ENCODE measurements at places on chromosomes 13 and 19.

DNA sequence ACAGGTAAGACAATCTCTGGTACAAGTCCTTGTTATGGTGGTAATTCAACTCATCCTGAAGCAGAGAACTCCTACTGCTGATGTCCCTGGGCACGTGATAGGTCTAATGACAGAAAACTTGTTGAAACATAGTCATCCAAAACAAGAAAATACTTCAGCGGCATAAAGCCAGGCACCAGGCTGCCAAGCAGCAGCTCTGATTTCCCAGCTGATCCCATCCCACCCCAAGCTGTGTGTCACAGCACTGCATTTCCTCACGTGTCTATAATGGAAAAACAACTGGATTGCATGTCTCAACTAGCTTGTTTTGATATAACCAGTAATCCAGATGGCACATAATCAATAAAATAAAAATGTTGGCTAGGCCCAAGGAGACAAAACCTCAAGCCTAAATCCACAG, 64.8 kb downstream of the MIPEP start:
- no peak for DNase-seq

DNA sequence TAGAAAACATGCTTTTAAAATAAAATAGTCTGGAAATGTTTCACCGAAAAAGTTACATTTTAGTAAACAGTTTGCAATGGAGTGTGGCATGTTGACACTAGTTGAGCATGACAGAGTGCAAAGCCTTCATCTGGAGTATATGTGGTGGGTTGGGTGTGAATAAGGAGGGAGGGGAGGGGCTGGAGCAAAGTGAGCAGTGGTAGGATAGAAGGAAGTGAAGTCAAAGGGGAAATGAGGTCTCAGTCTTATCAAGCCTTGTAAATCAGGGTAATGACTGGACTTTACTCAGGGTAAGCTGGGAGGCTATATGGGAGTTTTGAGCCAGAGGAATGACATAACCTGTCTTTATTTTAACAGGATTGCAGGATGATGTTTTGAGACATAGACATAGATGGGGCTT, 222.8 kb downstream of the PCDH20 start:
- DNase-seq = no peak

GRCh38 chr19:55617426-55617825, 6.9 kb downstream of the ZNF784 start:
- DNase-seq = no peak

DNA sequence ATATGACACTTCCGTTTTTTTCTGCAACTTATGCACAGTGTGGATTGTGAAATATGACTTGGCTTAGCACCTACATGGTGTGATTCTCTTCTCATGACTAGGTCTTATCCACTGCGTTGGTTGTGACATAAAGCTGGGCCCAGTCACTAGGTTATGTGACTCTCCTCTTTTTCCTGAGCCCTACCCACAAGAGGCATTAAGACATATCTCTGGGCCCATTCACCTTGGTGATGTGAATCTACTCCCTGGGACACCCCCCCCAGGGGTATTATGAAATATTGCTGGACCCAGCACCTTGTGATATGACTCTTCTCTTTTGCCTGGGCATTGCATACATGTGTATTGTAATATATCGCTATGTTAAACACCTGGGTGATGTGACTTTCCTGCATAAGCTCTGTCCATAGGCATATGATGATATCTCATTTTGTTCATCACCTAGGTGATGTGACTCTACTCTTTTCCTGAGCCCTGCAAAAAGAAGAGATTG, 85.8 kb upstream of the ZNF43 start:
- no peak for DNase-seq

GRCh38 chr19:40134866-40135265, 44.1 kb upstream of the ZNF780A start:
- DNase-seq = no peak

DNA sequence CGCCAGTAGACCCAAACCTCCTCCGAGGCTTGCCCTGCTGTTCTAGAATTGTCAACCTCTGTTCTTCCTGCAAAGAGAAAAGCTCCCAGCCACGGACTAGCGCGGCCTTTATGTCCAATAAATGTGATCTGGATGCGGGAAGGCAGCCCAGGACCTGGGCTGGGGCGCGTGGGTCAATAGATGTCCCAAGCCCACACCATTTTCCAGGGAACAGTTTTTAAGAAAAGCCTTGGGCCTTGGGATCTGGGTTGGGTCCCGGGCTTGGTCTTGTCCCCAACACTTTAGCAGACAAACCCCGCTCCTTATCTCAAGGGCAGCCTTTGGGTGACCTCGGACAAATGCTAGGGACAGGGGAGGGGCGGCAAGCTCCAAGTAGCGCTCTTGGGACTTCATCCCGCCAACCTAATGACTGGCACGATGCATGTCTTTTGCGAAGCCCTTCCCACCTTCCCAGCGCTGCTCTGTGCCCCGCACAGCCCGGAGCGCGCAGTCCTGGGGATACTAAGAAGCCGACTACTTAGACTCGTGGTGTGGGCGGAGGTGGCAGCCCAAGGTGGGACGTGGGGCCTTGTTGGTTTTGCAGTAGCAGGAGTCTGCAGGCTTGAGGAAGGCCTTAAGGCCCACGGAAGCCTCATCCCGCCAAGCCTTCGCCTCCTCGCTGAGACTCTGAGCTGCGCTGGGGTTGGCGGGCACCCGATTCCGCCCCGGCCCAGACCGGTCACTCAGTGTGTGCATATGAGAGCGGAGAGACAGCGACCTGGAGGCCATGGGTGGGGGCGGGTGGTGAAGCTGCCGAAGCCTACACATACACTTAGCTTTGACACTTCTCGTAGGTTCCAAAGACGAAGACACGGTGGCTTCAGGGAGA, 10.8 kb downstream of the SOX21 start:
- no peak for DNase-seq

GRCh38 chr13:100887729-100888151, 213.1 kb upstream of the TMTC4 start:
- DNase-seq = no peak

- no peak for DNase-seq
Observed at GRCh38 chr13:51781246-51782022, 22.5 kb downstream of the DHRS12 start.

GRCh38 chr13:37766502-37766901, 103.1 kb downstream of the TRPC4 start:
- no peak for DNase-seq

- no peak for DNase-seq
Observed at GRCh38 chr13:46698910-46699460, 98.0 kb downstream of the ESD start.

GRCh38 chr13:27432611-27433210, 8.3 kb downstream of the GTF3A start:
- no peak for DNase-seq

- DNase-seq = no peak
Observed at GRCh38 chr19:13176345-13176744, 26.1 kb downstream of the IER2 start.

DNA sequence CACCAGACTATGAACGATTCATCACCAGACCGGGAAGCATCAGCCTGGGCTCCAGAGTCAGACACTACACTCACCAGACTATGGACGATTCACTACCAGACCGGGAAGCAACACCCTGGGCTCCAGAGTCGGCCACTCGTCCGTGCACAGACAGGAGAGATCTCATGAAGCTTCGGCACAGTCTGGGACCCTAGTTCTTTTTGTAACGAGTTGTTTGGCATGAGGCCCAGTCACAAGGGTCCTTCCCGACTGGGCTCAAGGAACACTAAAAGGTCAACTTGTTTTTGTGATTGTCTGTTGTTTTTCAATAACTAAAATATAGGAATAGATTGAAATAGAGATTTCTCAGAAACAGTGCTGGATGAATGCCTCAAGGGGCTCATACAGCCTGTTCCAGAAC, 1141.6 kb upstream of the MIR17HG start:
- no peak for DNase-seq

GRCh38 chr19:11337080-11337479, 2.4 kb downstream of the RAB3D start:
- DNase-seq = no peak

- peak; percentile 69 for DNase-seq
Observed at GRCh38 chr13:61531383-61532065, 115.9 kb upstream of the PCDH20 start.

DNA sequence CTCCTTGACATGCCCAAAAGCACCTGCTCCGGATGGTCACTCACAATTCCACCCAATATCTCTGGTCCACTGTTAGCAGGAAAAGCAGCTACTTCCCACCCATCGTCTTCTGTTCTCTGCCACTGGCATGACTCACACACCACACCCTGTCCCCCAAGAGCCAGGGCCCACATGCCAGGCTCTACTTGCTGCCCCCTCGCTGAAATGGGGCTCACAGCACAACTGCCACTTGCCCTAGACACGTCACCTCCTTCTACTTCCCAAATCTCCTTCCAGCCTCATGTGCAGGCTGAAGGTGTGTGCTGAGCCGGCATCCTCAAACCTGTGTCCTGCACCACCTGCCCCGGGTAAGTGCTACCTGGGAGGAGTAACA, 65.0 kb downstream of the TBC1D4 start:
- DNase-seq = peak; percentile 20

DNA sequence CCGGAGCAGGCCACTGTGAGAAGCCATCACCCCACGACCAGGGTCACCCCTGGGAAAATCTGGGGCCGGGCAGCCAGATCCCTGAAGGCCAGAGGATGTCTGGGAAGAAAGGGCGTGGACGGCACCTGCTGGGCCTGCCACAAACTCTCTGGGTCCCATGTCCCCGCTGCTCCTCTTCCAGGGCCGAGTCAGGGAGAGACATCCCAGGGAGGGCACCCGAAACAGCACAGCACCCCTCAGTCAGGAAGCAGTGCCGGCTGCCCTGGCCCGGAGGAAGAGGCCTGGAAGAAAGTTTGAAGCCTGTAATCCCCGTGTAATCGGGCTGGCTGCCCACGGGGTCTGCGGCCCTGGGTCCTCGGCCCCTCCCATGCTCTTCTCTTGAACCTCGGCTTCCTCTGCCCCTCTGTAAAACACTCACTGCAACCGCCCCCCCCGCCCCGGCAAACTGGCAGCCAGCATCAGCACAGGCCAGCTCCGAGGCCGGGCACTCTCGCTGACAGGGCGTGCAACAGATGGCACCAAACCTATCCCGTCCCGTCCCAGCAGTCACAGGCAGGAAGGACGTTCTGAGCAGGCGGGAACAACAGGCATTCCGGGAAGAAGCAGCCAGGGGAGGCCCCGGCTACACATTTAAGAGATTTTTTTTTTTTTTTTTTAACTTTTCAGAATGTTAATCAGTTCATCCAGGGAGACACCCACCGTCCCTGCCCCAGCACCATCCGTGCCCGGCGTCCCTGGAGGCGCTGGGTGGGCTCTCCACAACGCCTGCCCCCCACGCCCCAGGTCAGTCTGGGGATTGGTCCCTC, 1.5 kb downstream of the SBNO2 start:
- no peak for DNase-seq

- DNase-seq = no peak
Observed at GRCh38 chr13:88472316-88472715, 801.1 kb downstream of the SLITRK5 start.

DNA sequence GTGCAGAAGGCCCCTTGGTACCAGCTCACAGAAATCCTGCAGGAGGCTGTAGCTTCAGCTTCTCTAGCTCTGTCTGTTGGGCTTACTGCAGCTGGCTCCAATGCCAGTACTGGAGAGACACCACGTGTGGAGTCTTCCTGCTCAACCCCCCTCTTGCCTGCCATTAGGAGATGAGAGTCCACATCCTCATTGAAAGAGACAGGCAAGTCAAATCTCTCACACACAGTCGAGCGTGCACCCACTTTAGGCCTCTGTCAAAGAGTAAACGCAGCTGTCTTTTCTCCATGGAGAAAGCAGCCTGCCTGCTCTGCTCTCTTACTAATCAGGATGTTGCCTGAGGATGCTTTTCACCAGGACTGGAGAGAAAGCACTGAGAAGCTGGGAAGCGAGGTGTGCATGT, 523.0 kb upstream of the NBEA start:
- DNase-seq = no peak

DNA sequence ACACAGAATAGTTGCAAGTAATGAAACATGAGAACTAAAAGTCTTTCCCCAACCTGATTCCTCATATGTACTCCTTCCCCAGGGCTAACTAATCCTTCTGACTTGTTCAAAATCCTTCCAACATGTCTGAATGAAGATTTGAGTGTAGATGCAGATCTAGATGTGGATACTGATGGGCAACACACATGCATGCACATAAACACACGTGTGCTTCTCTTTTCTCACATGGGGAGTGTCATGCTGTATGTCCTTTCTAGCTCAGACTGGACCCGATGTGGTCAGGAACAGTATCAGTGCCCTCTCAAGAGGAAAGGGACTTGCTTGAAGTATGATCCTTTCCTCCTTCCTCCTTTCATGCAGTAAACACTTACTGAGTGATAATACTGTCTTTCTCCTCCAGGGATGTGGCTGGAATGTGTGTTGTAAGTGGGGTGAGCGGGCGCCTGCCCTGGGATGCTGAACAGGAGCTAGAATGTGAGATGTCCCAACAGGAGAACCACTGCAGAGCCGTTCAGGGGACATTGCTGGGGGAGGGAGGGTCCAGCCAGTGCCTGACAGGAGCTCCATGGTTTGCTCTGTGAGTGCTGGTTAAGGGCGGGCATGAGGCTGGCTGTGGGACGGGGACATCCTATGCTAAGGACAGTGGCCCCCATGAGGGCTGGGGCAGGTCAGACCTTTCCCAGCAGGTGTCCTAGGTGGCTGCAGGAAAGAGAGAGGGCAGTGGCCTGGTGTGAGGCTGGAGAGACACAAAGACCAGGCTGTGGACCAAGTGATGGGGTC, 146.9 kb downstream of the TEX29 start:
- DNase-seq = no peak

DNA sequence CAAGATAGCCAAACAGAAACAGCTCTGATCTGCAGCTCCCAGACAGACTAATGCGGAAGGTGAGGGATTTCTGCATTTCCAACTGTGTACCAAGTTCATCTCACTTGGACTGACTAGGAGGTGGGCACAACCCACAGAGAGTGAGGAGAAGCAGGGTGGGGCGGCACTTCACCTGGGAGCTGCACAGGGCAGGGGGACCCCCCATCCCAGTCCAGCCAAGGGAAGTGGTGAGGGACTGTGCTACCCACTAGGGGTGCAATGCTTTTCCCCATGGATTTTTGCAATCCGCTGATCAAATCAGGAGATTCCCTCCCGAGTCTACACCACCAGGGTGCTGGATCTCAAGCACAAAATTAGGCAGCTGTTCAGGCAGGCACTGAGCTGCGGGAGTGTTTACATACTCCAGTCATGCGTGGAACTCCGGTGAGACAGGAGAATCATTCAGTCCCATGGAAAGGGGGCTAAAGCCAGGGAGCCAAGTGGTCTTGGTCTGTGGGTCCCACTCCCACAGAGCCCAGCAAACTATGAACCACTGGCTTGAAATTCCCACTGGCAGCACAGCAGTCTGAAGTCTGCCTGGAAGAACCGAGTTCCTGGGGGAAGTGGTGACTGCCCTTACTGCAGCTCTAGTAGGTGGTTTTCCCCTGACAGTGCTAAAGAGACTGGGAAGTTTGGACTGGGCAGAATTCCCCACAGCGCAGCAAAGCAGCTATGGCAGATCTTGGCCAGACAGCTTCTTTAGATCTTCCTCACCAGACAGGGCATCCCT, 85.1 kb upstream of the UFM1 start:
- no peak for DNase-seq

DNA sequence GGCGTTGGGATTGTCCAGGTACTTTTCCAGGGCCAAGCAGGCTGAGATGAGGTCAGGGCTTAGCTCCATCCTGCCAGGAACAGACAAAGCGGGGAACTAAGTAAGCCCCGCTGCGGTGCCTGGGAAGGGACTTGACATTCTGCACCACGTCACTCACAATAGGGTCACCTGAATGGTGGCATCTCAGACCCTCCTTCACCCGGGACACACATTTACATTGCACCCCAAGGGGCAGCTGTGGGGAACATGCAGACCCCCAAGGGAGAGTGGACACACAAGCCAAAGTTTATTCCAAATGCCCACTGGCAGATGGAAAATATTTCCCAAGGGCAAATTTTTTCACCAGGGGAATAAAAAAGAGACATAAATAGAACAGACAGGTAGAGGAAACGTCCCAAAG, 20.3 kb upstream of the SPC24 start:
- DNase-seq = no peak

- DNase-seq = peak; percentile 62
Observed at GRCh38 chr13:49652355-49653305, 24.3 kb downstream of the ARL11 start.
